ENCODE measurements at places on chromosomes 6 and 20. TPM values are rescaled to one million over a fixed set of nuclear protein-coding genes. Genes with fewer than 3 reads are reported as not detected.

GRCh38 chr6:149217466-149217888 is 100.0 kb upstream of the TAB2 start:
- DNase-seq, result no peak

Gene ACTL10
- 2.4 TPM for total RNA-seq

DNA sequence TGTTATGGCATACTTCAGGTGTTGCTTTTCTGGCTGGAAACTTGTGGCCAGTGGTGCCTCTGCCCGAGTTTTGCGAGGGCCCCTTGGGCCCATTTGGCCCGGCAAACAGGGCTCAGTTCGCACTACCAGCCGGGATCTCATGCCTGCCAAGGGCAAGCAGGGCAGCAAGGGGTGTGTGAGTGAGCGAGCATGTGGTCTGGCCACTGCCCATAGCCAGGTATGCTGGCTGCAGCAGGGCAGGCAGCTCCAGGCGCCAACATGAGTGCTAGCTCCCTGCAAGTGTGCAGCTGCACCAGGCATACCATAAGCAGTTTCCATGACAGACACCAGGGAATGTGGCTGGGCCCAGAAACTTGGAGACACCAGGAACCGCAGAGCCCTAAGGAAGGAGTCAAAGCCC is 389.5 kb downstream of the NKAIN2 start:
- no peak for DNase-seq

DNA sequence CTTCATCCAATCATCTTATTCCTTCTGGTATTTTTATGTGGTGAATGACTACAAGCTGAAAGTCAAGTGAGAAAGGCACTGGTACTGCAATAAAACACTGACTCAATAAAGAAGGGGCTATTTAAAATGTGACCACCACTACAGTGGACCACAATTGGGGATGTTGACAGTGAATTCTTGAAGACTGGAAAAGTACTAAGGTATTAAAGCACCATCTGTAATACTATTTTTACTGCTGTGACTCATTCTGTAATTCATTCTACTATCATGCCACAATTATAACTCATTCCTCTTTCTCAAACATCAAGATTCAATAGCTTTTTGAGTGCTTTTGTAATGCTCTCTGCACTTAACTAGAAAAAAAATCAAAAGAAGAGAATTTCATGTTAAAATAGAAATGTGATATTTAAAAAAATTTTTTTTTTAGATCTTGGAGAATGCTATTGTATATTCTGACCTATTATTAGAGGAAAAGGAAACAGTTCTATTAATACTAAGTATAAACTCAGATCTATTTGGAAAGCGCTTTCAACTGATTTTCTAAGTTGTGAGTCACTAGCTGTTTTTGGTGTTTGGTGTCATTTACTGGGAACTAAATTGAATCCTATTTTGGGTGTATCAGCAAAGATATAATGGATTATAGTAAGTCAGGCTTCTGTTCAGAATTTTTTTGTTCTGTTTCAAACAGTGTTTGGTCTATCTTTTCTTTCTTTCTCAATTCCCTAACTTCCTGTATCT is 104.7 kb upstream of the TMEM170B start:
- DNase-seq, result no peak

GRCh38 chr6:30887901-30888815 is 3.8 kb downstream of the DDR1 start:
- DNase-seq, result no peak

Gene MCCD1
- total RNA-seq, result not detected

Gene SSTR4
- 0.69 TPM for total RNA-seq

DNA sequence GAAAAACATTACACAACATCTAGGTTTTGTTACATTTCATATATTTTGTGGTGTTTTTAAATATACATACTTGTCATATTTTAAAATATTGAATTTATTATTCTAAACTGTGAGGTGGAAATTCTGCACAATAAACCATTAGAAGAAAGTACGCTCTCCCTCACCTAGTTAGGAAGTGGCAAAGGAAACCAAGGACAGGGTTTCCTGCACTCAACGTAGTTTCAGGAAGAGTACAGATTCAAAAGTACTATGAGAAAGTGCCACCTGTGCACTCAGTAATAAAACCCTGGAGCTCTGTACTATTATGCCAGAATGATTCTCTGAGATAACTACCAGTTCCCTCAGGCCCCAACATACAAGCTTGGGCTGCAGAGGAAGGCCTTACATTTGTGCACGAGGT is 54.6 kb upstream of the MRAP2 start:
- no peak for DNase-seq

- no peak for DNase-seq
These were observed 134.0 kb downstream of the WDR27 start for GRCh38 chr6:169567819-169568218.

- DNase-seq, result no peak
These were observed 277.7 kb upstream of the RIMS1 start for GRCh38 chr6:71608646-71609045.

- no peak for DNase-seq
These were observed 763.9 kb downstream of the HACE1 start for GRCh38 chr6:104095661-104096416.

DNA sequence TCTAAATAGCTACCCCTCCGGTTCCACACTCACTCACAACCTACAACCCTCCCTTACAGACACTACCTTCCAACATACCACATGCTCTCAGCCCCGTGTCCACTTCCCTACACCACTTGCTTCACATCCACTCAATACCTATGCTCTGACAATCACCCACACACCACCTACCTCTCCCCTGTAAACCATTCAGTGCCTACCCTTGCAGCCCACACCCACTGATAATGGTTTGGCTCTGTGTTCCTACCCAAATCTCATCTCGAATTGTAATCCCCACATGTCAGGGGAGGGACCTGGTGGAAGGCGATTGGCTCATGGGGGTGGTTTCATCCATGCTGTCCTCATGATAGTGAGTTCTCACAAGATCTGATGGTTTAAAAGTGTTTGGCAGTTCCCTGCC is 9.8 kb upstream of the ZNF343 start:
- DNase-seq, result no peak

DNA sequence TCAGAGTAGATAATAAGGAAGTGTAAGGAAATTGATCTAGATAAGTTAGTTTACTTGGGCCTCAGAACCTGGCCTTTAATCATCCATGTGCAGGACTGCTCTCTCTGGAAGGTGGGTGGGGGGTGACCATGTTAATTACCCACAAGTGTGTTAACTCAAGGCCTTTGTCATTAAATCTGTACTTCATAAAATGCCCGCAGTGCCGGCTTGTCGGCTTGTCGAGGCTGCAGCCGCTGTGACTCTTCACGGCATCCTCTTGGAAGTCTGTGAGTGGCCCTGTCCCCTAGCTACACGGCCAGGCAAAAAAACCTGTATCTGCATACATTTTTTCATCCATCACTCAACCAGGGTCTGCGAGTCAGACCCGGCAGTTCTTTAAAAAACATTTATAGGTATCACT is 70.9 kb upstream of the ASCC3 start:
- no peak for DNase-seq

GRCh38 chr6:100160930-100161329 is 166.9 kb upstream of the MCHR2 start:
- no peak for DNase-seq

Gene CALHM5
- total RNA-seq, result 1.2 TPM

Gene MRAP2
- total RNA-seq, result 1.5 TPM

GRCh38 chr6:145731447-145731846 is 3.9 kb downstream of the EPM2A start:
- no peak for DNase-seq

Gene ZBTB46
- 11.4 TPM for total RNA-seq

- no peak for DNase-seq
These were observed 42.4 kb upstream of the GNRH2 start for GRCh38 chr20:3000852-3001523.

Gene HIVEP2
- 26.2 TPM for total RNA-seq

DNA sequence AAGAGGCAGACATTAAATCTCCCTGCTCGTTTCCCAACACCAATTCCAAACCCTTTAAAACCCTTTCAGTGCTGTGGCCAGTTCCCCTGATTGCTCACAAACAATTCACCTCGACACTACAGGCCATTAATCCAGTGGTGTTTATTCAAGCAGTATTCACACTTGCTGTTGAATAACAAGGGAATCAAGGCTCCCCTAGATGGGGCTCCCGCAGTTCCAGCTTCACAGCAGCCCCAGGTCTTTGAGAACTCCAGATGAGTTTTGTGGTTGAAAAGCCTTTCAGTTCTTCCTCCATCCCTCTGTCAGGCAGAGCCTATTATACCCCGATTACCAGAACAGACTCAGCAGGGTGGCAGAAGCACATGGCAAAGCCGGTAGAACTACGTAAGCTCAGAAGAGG is 36.2 kb downstream of the JAG1 start:
- DNase-seq, result no peak

GRCh38 chr20:2652724-2653555 is 508 bp downstream of the NOP56 start:
- DNase-seq, result no peak

Gene BMP6
- 5.5 TPM for total RNA-seq

Gene ADAT2
- 4.3 TPM for total RNA-seq

GRCh38 chr20:63574829-63575743 is 1.0 kb upstream of the HELZ2 start:
- no peak for DNase-seq
